Kidney glomerular epithelial cell (primary cell): ENCODE measurements at places on chromosomes 16 and 17.

GRCh38 chr17:3656755-3657587 lies 11.4 kb downstream of the TAX1BP3 start:
- DNase-seq, result no peak

GRCh38 chr17:71870546-71870862 lies 250.3 kb upstream of the SOX9 start:
- DNase-seq, result no peak

DNA sequence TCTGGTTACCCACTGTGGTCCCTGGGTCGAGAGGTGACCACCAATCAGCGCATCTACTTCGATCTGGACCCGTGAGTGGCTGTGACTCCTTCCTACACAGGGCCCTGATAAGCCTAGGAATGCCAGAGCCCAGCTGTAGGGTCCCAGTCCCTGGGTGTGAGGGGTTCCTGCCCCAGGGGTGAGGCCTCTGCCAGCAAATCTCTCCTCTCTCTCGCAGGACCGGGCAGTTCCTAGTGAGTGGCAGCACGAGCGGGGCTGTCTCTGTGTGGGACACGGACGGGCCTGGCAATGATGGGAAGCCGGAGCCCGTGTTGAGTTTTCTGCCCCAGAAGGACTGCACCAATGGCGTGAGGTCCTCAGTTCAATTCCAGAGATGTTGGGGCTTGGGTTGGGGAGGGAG lies 2.2 kb upstream of the EFNB3 start:
- no peak for DNase-seq

- no peak for DNase-seq
Observed at GRCh38 chr17:60422162-60422665, at the start of gene CHCT1. TSS of gene CHCT1 (plus strand) at chr17:60422489. CDS start at chr17:60422593, 104 bp downstream.

GRCh38 chr16:8377864-8378263 lies 212.4 kb downstream of the TMEM114 start:
- no peak for DNase-seq

DNA sequence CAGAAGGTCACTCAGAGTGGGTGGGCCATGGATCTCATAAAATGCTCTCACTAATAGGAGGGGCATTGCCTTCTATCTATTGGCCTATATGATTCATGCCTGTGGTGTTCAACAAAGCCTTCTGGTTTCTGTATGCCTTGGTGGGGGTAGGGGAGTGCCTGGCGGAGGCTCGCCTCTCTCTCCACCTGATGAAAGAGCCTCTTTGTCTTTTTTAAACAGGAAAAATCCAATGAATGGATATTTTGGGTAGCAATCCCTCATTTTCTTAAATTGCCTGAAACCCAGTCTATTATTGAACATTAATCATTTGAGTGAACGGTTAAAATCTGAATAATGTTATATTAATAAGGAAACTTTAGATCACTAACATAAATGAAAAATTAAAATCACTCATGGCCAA lies 90.6 kb downstream of the TOX3 start:
- no peak for DNase-seq

- no peak for DNase-seq
Observed at GRCh38 chr17:57911834-57912673, 43.2 kb downstream of the CUEDC1 start.

DNA sequence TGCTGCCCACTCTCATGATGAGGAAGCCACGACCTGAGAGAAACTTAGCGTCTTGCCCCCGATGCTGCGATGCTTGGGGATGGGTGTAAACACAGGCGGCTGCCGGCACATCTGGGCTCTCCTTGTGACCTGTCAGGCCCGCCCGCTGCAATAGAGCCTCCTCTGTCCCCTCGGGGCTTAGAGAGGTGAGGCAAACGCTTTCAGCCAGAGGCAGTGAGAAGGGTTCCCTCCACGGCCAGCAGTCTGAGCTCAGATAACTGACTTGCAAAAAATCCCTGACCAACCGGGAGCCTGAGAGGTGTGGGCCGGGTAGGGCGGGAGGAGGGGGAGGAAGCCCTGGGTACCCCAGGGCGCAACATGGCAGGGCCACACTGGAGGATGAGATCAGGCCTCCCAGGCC lies 260.6 kb downstream of the C16orf95 start:
- no peak for DNase-seq

DNA sequence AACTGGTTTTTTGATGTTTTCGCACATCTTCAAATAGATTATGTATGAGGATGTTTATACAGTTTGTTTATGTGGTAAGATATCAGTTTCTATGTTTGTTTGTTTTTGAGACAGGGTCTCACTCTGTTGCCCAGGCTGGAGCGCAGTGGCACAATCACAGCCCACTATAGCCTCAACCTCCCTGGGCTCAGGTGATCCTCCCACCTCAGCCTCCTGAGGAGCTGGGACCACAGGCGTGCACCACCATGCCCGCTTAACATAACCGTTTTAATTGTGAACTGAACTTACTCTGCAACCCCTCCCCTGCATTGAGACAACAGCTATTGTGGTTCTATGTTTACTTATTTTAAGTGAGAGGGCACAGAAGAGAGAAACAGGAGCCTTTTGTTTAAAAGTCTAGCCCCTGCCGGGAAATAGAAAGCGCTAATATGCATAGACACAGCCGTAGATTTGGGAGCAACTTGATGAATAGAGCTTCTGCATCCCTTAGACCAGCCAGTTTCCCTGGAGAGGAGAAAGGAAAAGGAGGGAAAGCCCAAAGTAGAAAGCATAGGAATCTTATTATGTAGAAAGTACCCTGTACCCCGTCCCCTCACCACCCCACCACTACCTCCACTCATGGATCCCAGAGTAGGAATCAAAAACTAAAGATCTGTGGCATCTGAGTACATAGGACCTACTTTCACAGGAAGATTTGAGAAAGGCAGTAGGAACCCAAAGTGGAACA lies 19.6 kb upstream of the APPBP2 start:
- DNase-seq, result no peak

DNA sequence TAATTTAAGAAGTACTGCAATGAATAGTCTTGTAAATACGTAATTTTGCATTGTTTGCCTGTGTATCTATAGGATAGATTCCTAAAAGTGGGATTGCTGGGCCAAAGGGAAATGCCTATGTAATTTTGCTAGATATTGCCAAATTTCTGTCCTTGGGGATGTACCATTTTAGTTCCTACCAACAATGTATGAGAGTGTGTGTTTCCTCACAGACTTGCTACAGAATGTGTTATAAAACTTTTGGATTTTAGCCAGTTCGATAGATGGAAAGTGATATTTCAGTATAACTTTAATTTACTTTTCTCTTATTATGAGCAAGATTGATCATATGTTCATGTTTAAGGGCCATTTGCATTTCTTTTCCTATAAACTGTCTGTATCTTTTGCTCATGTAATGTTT lies 8.3 kb downstream of the TANGO6 start:
- DNase-seq, result no peak

GRCh38 chr17:44673893-44674292 lies 15.7 kb downstream of the CCDC43 start:
- no peak for DNase-seq

DNA sequence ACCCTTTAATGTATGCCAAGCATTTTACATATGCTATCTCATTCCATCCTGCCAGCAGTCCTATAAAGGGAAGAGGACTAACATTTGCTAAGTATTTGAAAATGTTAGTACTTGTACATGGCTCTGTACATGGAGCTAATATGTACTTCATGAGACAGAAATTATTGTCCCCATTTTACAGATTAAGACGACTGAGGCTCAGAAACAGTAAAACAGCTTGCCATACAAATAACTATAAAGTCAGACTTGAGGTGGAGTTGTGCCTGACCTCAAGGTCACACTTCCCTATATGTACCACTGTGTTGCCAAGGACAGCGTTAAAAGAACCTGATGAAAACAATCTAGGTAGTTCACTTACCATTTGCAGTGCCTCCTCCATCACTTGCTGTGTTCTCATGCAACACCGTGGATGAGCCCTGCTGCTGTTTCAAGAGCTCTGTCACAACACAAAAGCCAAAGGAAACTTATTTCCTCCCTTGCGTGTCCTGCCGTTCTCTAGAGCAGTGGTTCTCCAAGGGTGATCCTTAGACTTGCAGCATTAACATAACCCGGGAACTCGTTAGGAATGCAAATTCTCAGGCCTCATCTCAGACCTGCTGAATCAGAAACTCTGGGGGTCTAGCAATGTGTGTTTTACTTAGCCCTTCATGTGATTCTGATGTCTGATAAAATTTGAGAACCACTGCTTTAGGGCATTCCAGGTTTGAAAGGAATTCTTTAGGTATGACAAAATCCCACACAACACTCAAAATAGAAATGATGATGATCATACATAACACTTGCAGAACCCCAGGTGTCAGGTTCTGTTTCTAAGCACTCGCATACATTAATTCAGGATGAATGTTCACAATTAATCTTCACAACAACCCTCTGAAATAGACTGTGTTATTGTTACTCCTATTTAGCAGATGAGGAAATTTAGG lies 51.2 kb upstream of the MTMR4 start:
- no peak for DNase-seq

GRCh38 chr17:43457362-43457692 lies 26.4 kb upstream of the DHX8 start:
- DNase-seq, result no peak

- no peak for DNase-seq
Observed at GRCh38 chr17:82400206-82400605, 17.9 kb upstream of the HEXD start.

DNA sequence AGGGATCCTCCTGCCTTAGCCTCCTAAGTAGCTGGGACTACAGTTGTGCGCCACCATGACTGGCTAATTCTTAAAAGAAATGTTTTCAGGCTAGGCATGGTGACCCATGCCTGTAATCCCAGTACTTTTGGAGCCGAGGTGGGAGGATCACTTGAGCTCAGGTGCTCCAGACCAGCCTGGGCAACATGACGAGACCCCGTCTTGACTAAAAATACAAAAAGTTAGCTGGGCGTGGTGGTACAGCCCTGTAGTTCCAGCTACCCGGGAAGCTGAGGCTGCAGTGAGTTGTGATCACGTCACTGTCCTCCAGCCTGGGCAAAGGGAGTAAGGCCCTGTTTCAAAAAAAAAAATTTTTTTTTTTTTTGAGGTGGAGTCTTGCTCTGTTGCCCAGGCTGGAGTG lies 173.1 kb downstream of the SEC14L1 start:
- no peak for DNase-seq

- DNase-seq, result no peak
Observed at GRCh38 chr16:80693553-80693952, 110.8 kb downstream of the CDYL2 start.

GRCh38 chr16:90019543-90020259 lies 445 bp upstream of the DBNDD1 start:
- peak; percentile 28 for DNase-seq

DNA sequence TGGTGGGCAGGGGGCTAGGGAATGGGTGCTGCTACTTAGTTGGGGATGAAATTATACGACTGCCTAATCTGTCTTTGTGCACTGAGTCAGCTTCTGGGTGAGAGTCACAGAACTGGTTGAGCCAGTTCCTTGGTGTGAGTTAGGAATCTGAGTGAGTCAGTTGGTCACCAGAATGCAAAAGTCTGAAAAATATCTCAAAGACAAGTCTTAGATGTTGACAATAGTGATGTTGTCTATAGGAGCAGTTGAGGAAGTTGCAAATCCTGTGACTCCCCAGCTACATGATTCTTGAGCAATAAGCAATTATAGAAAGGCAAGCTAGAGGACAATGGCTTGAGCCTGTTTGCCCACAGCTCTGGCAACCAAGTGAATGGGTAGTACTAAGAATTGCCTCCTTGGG lies 399.2 kb downstream of the CNTNAP4 start:
- DNase-seq, result no peak

DNA sequence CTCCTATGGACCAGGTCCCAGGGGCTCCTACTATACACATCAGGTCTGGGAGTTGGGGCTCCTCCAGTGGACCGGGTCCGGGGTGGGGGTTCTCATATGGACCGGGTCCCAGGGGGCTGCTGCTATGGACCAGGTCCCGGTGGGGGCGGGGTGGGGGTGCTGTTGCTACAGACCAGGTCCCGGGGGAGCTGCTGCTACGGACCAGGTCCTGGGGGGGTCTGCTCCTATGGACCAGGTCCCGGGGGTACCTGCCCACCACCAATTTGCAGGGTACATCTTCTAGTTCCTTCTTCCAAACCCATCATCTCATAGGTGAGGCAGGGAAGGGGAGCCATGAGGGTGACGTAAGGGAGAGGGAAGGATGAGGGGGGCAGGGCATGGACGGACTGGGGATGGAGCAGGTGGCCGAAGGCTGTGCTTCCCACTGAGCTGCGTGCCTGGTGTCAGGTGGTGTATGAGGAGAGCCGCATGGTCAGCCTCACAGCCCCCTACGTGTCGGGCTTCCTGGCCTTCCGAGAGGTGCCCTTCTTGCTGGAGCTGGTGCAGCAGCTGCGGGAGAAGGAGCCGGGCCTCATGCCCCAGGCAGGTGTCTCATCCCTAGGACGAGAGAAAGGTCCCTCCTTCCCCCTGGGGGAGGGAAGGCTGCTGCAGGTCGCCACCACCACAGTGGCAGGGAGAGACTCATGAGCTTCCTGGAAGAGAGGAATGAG lies 6.6 kb downstream of the ENDOV start:
- DNase-seq, result no peak

DNA sequence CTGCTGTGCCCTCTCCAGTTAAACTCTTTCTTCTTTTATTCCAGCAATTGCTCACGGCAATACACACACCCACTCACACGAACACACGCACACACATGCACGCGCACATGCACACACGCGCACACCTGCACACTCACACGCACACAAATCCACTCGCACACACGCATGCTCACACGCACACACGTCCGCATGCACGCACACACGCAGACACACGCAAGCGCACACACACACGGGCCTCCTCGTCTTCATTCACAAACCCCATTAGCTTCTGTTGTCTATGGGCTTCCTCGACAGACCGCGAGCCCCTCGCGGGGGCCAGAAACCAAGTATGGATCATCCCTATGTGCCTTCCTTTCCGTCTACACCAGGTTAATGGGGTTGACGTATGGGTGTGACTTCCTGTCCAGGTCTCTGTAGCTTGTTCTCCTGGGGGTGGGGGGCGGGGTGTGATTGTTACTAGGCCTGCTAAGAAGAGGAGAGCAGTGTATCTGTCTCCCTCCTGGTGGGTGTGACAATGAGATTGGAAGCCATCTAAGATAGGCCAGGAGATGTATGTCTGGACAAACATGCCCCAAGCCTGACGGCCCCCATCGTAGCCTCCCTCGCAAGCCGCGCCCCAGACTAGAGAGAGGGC lies 670 bp upstream of the CTF1 start:
- no peak for DNase-seq

DNA sequence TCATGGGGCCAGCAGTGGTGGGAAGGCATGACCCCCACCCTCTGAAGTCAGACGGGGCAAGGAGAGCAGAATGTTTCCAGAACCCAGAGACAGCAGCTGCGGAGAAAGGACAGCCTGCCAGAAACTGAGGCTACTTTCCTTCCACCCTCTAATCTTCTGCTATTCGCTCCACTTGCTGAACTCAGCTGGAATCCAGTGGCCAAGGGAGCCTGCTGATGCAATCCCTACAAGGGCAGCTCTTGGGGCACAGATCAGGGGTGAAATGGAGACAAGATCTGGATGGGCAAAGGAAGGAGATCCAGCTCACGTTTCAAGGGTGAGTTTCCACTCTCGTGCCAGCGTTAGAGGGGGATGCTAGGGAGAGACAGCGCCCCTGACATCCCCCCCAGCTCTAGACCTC lies 479.1 kb downstream of the SLC39A11 start:
- no peak for DNase-seq
